ENCODE measurements at places on chromosomes 5 and 9.

GRCh38 chr5:100899675-100900074, 3.4 kb downstream of the ST8SIA4 start:
- ATAC-seq = no peak

DNA sequence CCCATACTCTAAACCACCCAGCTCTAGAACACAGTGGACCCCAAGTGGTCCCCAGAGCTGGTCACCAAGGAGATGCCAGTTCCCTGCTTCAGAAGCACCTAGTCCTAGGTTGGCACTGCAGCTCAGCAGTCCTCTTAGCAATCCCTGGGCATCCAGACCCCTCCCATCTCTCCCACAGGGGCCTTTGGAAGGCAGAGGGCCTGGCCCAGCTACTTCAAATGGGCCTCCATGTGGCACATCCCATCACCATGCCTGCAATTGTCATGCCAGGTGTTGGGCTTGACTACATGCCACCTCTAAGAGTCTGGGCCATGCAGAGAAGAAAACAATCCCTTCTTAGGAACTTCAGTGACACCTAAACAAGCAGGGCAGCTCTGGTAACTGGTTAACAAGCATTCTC, 14.1 kb downstream of the MACROH2A1 start:
- no peak for ATAC-seq

DNA sequence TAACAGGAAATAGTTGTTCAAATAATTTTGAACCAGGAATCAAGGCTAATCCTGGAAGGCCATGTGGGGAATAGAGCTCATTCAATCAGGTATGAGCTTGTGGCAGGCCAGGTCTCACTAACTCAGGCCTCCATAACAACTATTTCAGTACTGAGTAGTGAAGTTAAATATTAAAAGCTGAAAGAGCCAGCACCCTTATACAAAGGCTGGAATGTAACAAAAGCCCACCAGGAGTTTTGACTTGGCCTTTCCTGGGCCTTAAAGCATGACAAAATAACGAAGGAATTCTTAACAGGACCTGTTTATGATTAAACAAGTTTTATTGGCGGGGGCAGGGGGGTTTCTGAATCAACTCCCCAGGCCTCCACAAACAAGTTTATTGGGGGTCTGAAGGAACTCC, 1146.7 kb downstream of the CDH9 start:
- no peak for ATAC-seq

DNA sequence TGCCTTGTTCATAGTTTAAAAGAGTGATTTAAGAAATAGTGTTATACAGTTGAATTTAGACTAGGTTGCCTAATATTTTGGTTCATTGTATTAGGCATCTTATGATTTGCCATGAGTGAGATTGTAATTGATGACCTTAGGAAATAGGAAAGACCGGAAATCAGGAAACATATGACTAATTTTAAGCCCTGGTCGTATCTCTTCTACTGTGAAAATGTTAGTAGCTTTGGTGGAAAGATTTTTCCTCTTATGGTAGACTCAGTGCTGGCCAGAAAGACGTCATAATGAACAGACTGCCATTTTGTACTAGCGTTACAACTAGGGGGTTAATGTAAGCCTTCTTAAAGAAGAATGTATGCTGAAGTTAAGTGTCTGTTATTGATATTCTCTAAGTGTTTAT, 21.7 kb downstream of the SMARCA2 start:
- ATAC-seq = no peak

DNA sequence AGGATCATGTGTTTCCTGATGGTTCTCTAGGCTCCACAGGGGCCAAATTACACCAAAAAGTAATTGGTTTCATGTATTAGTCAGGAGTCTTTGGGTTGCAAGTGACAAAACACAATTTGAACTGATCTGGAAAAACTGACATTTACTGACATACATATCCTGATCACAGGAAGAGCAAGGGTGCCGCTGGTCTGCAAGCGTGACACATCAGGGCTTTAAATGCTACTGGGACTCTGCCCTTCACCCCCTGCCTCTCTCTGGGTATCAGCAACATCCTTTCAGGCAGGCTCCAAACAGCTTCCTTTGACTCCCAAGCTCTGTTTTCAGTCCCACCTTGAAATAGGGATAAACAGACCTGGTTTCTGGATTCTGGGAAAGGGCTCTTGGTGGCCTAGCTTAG, 197.5 kb downstream of the PALM2AKAP2 start:
- no peak for ATAC-seq

DNA sequence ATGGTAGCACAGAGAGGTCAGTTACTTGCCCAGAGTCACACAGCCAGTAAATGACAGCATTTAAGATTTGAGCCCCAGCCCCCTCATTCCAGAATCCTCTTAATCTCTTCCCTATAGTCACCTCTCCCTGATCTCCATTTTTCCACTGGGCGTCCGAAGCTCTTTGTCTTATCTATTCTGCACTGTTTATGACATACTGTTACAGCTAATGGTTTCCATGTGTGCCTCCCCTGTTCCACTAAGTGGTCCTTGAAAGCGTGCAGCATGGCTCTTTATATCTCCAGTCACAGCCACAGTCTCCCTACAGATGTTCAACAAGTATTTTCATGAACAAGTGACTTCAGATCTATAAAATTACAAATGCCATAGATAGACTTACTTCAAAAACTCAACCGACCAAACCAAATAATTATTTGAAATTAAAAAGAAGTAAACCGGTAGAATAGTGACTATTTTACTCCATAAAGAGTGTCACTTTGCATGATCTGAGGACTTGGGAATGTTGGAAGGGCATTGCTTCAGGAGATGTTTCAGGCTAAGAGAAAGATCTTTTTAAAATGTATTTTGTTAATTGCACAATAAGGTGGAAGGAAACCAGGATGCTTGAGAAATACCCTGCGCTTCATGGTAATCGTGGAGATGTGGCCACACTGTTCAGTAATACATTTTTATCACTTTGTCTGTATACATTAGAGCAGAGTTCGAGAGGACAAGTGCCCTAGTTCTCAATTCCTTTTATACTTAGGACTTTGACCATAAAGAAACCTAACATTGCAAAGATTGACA, 237.2 kb downstream of the FBXL7 start:
- no peak for ATAC-seq

DNA sequence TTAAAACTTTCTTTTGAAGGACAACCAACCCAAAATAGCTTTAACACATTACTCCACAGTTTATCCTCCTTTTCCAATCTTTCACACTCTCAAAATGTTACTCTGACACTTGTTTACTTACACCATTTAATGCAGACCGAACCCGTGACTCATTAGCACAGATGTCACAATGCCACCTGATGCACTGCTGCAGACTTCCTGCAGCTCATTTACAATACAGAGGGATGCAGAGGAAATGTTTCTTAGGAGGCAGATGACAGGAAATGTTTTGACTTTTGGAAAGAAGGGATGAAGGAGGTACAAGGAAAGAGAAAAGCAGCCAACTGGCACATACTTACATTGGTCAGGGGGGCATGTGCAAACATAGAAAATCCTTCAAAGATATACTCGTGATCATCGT, 39.0 kb downstream of the DROSHA start:
- no peak for ATAC-seq

- no peak for ATAC-seq
These were observed 92.1 kb downstream of the HCN1 start for GRCh38 chr5:45604092-45604491.

DNA sequence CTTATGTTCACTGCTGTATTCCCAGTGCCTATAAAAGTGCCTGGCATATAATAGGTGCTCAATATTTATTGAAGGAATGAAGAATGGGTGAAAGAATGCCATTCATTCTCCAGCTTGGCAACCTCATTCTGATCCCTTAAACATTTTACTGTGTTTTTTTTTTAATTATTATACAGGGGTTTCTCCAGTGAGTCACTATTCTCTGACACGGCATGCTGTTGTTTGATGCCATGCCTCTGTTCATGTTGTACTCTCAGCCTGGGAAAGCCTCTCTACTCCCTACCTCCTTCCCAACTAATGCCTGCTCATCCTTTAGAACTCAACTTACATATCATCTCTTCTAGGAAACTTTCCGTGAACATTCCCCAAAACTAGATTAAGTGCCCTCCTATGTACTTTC, 70.2 kb upstream of the PHF24 start:
- no peak for ATAC-seq

DNA sequence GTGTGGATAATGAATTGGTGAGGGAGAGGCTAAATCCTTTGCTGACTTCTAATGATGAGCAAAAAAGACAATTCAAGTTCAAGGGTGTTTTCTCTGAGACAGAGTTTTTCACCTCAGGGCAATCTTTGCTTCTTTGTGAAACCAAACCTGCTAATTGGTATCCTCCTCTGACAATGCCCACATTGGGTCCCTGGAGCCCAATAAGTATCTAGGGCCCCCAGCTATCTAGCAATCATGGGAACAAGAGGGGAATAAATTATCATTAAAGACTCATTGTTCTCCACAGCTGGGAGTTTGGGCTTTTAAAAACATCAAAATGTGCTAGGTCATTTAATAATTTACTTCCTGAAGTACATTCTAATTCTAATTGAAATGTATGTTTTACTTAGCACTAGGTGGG, 227.3 kb downstream of the TMEM167A start:
- ATAC-seq = no peak

DNA sequence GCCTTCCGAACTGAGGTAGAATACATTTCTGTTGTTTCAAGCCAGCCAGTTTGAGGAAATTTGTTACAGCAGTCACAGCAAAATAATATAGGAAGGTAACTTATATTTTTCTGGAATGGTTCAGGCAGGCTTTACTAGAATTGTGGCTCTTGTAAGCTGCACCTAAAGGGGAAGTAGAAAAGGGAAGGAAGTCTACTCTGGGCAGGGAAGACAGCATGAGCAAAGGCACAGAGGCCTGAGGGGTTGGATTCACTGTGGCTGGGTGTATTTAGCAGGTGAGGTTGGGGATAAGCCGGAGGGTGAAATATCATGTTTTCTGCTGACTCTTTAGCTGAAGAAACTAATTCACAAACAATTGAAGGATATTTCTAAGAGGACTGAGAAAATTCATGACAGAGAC, 183.5 kb downstream of the GAS1 start:
- ATAC-seq = no peak

- peak; percentile 49 for ATAC-seq
These were observed 55.3 kb downstream of the ZNF622 start for GRCh38 chr5:16410338-16410737.

DNA sequence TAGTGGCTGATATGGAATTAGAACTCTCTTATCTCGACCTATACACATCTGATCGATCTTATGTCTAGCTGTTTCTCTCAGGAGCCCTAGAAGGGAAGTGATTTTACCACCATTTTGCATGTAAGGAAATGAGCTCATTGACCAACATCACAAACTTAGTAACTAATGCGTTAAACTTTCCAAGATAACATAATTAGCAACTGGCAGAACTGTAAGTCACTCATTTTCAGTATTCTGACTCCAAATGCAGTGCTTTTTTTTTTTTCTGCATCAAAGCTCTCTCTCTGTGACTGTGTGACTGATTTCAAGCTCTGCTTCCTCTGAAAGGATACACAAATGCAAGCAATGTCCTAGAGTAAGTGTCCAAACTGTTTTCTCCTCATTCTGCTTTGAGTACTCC, 68.1 kb upstream of the FBXL7 start:
- no peak for ATAC-seq

DNA sequence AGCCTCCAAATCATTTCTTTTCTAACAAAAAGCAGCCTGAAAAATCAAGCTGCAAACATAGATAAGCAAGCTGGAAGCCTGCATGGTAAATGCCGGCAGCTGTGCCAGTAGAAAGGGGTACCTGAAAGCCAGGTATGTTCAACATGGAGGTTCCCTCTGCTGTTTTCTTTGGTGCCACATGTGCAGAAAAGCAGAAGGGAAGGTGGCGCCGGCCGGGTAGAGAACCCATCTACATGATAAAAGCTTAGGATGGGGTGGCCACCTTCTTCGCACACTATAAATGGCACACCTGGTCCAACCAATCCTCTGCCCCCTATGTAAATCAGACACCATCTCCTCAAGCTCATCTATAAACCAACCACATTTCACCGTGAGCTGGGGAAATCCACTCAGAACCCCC, 268.9 kb upstream of the IRX2 start:
- no peak for ATAC-seq

GRCh38 chr9:75235632-75236031, 147.3 kb downstream of the OSTF1 start:
- peak; percentile 86 for ATAC-seq

- no peak for ATAC-seq
These were observed 139.2 kb upstream of the SMARCA2 start for GRCh38 chr9:1875921-1876448.

GRCh38 chr5:92977846-92978540, 603.0 kb downstream of the NR2F1-AS1 start:
- ATAC-seq = no peak

- no peak for ATAC-seq
These were observed 257.1 kb downstream of the FBXL7 start for GRCh38 chr5:15757103-15757502.

DNA sequence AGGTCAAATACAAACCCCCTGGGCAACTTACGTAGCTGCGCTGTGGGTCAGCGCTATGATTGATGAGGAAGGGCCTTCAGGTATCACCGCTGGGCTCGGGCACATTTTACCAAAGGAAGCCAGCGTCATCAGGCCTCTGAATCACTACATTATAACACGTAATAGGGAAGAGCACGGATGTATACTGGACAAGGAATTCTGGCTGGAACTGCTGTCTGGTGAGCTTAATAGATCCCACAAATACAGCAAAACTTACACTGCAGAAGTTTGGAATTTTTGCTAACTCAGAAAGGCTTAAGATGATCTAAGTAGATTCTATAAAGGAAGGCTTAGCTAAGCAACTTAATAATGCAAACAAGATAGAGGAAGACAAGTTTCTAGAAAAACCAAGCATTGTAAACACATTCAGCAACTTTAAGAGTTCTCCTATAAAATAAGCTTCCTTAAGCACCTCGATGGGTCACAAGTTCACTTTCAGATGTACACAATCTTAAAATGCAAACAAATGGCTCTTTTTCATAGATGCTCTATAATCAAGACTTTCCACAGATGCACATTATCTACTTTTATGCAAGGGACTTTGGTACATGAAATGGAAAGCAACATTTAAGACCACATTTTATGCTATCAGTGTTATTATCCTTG, 360.1 kb upstream of the PANK3 start:
- no peak for ATAC-seq

DNA sequence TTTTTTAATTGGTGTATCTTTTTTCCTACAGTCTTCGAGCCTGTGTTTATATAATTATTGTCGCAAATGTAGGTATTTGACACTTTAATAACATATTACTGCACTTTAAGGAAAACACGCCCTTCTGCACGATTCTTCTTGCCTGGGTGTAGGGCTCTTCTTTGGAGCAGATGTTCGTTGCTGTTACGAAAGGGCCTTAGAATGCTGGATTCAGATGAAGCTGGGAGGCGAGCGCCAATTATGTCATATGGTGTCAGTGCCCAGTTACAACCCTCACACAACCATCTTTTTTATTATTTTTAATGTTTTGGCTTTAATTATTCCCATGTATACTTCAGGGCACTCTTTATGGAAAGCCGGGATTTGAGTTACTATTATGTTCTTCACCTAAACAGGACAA, 553.0 kb downstream of the EBF1 start:
- no peak for ATAC-seq

DNA sequence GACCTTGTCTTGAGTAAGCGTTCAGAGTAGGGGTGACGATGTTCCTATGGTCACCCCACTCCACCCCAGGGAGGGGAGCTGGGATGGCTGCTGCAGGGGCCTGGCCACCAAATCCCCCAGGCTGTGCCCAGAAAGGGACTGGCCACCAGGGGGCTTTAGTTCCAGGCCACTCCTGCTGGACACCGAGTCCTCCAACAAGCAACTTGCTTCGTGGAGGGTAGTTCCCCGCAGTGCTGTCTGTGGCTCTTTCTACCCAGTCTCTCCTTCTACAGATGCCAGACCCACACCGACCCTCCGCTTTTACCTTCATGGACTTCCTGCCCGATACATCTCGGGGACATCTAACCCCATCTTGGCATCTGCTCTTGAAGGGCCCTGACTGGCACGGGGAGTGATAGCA, 35.7 kb upstream of the GABRP start:
- ATAC-seq = no peak

- ATAC-seq = no peak
These were observed 216.5 kb upstream of the DMRT1 start for GRCh38 chr9:624935-625500.
